Stimulated activated CD8-positive, alpha-beta memory T cell treated with anti-CD3 and anti-CD28 coated beads, Interleukin-4, amount 100 ng/mL, for 1 hour (primary cell): ENCODE measurements at places on chromosomes 13 and 19.

- no peak for DNase-seq
Measured at GRCh38 chr13:80237646-80238045, 103.3 kb downstream of the SPRY2 start.

DNA sequence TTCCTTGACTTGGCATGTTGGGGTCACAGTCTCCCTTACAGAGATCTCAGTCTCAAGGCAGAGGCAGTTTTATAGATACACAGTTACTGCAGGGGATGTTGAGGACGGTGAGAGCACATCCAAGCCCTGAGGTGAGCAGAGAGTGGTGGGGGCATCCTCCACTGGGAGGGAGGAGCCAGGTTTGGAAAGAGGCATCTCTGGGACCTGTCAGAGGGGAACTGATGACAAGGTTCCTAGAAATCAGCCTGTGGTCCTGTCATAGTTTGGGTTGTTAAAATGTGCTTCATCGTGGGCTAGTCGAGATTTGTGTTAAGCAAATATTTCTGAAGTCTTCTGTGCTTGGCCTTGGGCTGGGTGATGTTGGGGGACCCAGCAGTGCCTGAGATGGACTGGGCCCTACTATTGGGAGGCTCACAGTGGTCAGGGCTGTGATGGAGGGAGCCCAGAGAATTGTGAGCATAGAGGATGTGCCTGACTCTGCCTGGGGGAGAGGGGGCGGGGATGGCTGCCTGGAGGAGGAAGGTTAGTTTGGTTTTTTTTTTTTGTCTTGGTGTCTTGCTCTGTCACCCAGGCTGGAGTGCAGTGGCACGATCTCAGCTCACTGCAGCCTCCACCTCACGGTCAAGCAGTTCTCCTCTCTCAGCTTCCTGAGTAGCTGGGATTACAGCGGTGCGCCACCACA lies 3.9 kb downstream of the SUPT5H start:
- DNase-seq = no peak

- no peak for DNase-seq
Measured at GRCh38 chr13:102466610-102467190, 64.9 kb upstream of the FGF14 start.

GRCh38 chr13:99757756-99758459 lies 213.7 kb downstream of the ZIC5 start:
- no peak for DNase-seq

DNA sequence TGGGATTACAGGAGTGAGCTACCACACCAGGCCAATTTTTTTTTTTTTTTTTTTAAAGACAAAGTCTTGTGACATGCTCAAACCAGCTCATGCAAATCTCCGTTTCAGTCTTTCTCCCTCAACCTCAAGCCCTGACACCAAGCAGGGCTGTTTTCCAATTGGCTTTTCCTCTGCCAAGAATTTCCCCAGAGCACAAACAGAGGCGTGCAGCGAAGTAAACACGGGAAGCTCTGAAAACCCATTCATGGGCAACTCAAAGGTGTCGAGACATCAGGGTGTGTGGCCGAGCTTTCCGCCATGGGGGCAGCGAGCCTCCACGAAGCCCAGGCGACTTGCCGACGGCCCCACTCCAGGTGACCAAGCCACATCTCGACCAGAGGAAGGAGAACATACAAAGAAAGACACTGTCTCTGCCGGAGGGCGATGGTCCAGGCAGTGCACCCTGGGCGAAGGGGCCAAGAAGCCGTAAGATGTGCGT lies 70.0 kb downstream of the INSR start:
- DNase-seq = no peak
